ENCODE measurements at places on chromosomes 5 and 9.
A peak's percentile ranks its signal among the peaks of the same experiment; 100 is the strongest.

DNA sequence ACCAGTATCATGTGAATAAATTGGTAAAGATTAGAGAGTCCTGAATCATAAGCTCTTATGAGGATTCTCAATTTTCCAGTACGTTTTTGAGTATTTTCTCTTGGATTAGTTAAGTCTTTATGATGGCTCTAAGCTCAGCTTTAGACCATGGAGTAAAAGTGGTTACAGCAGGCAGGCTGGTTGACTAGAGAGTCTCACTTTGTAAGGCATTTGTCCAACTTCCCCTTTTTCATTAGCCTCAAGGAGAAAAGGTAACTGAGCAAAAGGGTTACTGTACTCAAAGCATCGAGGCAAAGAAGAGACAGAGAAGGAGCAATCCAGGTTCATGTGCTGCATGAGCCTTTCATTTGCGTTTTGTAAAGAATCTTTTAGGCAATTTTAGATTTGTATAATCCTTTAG is 8.5 kb downstream of the NOP16 start:
- DNase-seq: no peak

GRCh38 chr9:87610200-87611155 is 112.8 kb downstream of the DAPK1 start:
- DNase-seq: no peak

GRCh38 chr5:83428126-83428525 is 43.4 kb upstream of the VCAN start:
- DNase-seq: no peak

GRCh38 chr5:152439791-152440190 is 34.7 kb upstream of the NMUR2 start:
- no peak for DNase-seq

- DNase-seq: no peak
These were observed 79.4 kb upstream of the DIRAS2 start for GRCh38 chr9:90722071-90722470.

GRCh38 chr5:66440202-66440680 is 156.0 kb upstream of the MAST4 start:
- no peak for DNase-seq

DNA sequence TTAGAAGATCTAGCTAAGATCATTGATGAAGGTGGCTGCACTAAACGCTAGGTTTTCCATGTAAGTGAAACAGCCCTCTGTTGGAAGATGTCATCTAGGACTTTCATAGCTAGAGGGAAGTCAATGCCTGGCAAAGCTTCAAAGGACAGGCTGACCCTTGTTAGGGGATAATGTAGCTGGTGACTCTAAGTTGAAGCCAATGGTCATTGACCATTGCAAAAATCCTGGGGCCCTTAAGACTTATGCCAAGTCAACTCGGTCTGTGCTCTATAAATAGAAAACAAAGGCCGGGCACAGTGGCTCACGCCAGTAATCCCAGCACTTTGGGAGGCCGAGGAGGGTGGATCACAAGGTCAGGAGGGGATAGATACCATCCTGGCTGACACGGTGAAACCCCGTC is 26.6 kb upstream of the FIBCD1 start:
- DNase-seq: no peak

DNA sequence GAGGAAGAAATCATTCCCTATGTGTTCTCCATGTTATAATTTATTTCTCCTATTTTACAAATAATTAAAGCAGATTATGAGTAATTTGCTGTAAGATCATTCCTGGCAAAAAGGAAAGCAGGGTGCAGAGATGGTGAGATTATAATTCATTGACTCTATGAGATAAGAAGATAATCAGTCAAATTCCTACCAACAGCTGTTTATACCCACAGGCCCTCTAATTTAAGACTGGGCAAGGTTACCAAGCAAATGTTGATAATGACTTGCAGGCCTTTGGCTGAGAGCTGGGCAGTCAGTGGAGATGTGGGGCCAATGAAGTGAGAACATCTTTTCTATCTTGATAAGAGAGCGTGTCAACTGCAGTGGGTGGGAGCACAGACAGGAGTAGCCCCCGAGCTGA is 222.7 kb downstream of the ICE1 start:
- DNase-seq: peak; percentile 20

DNA sequence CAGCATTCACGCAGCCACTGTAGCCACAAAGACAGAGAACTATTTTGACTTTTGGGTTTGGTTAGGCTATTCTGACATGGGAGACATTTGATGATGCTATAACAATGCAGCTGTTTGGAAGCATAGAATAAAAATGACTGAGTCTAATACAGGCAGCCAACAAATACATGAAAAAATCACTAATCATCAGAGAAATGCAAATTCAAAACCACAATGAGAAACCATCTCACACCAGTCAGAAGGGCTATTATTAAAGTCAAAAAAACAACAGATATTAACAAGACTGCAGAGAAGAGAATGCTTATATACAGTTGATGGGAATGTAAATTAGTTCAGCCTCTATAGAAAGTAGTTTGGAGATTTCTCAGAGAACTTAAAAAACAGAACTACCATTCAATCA is 107.1 kb upstream of the POC5 start:
- DNase-seq: no peak

- DNase-seq: peak; percentile 8
These were observed 117.5 kb upstream of the BOD1 start for GRCh38 chr5:173733831-173734501.

GRCh38 chr5:124474528-124475215 is 271.8 kb downstream of the ZNF608 start:
- no peak for DNase-seq

DNA sequence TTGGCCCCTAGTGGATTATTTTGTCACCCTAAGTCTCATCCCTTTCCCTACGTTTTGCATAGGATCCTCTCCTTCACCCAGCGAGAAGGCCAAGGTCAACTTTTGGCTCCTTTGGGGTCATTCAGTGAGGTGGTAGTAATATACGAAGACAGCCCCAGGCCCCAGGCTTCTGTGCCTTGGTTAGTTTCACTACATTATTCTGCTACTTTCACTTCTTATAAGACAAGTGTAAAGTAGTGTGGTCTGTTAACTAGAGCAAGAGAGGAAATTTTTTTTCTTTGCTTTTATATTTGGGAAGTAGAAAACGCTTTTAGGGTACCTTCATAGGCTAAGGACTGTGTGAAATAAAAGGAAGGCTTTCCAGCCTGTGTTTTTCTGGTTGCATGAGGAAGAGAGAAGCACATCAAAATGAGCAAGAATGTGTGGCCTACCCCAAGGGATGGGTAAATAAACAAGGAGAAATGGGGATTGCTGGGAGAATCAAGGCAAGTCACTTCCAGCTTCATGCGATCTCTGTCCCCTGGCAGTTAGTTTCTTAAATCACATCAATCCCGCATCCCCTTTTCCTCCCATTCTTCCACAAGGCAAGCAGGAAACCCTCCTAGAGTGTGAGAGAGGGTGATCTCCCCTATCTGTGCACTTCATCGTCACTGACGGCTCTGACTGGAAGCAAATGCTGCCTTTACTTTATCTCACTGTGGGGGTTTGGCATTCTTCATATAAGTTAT is 677.0 kb upstream of the WWC1 start:
- DNase-seq: no peak

GRCh38 chr9:23747088-23748075 is 78.7 kb downstream of the ELAVL2 start:
- no peak for DNase-seq

GRCh38 chr5:61551637-61552313 is 219.7 kb downstream of the ZSWIM6 start:
- DNase-seq: no peak

GRCh38 chr5:141420855-141421488 is at the start of gene PCDHGA11:
Gene PCDHGA11, plus strand, starts transcription at chr5:141421051. Its CDS starts 177 bp downstream, at chr5:141421228.
- DNase-seq: no peak

DNA sequence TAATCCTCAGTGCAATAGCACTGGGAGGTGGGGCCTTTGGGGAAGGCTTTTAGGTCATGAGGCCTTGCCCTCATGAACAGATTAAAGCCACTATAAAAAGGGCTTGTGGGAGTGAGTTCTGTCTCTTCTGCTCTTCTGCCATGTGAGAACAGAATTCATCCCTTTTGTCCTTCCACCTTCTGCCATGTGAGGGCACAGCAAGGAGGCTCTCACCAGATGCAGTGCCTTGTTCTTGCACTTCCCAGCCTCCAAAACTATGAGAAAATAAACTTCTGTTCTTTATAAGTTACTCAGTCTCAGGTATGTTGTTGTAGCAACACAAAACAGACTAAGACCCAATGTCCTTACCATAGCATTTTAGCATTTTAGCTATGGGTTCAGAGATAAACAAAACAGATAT is 81.7 kb upstream of the CPLX2 start:
- peak; percentile 1 for DNase-seq

DNA sequence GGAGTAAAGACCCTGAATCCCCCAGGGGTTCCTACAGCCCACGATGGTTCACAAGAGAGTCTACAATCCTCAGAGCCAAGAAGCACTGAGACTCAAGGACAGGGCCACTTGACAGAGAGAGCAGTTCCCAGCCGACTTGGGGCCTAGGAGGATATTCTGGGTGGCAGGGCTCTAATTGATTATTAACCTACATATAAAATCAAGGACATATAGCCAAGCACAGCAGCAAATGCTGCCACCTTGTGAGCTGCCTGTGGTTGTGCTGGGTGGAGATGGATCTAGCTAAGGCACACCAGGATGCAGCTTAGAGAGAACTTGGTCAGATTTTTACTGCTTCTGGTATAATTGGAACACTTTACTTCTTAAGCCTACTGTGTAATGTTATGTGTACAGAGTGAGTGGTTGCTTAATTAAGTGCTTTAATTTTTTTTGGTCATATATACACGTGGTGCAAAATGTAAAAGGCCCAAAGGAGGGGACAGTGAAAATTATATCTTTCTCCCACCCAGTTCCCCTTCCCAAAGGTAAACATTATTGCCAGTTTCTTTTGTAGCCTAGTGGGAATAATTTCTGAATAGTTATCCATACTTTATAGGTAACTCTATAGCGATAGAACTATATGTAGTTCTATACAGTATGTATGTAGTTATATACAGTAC is 78.8 kb downstream of the F2RL2 start:
- no peak for DNase-seq

DNA sequence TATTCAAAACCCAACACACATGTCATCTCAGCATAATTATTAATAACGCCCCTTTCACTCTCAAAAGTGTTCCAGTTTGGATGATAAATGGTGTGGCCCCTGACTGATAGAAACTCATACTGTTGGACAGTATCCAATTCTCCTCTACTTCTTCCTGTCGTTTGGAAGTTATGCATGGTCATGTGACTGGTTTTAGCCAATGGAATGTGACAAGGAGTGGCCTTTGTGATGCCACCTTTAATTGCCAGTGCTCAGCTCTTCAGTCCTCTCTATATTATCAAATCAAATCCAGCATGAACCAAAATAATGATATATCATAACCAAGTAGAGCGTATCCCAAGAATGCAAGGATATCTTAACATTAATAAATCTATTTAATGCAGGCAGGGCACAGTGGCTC is 117.8 kb upstream of the SPIN1 start:
- DNase-seq: no peak

DNA sequence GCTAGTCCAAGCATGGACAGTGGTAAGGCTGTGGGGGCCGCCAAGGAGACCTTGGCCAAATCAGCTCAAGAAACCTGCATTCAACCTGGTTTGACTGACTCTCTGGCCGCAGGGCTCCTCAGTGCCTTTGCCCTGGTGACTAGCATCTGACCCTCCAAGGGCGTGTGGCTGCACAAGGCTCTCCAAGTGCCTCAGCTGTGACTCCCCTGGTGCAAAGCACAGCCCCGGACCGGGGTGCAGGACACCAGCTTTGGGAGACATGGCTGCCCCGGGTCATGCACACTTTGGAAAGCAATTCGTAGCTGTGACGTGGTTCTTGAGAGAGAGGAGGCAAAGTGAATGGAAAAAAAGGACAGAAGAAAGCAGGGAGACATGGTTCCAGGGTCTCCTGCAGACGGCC is 245.2 kb upstream of the IRX2 start:
- DNase-seq: no peak

DNA sequence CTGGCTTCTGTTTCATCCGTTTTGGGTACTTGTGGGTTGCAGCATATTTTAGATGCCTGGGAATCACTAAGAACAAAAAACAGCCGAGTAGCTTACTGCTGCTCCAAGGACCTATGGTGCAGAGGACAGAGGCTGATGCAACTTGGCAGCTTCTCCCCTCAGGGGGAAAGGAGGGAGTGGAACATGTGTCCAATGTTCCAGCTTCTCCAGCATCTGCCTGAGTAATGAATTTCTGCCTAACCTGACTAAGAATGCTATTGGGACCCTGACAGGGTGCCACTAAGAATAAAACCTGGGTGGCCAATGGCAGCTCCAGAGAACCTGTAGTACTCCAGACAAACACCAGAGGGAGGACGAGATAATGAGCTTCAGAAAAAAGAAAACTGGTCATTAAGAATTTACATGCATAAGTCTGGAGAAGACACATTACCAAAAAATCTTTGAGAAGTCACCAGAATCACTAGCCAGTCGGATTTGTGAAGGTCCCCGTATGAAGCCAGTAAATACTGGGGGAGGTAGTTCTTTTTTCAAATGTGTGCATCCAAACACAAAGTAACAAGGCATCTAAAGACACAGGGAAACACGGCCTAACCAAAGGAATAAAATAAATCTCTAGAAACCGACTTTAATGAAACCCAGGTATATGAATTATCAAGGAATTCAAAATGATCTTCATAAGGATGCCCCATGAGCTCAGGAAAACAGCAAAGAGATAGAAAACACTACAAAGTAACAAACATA is 293.5 kb downstream of the HINT1 start:
- DNase-seq: no peak

GRCh38 chr5:41181691-41182564 is 31.4 kb downstream of the C6 start:
- no peak for DNase-seq

DNA sequence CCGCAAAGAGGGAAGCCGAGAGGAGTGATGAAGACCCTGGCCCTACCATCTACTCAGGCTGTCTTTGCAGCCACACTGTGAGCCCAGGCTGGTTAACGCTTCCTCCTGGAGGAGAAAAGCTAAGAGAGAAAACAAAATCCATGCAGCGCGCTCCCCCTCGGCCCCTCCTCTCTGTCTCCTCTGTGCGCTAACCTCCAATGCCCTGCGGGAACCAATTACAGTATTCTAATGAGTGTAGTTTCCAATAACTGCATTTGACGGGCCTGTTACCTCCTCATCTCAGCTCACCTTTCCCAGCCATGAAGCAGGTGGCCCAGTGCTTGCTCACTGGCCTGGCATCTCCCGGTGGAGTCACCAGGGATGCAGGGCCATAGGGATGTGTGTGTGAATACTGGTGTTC is 565.5 kb downstream of the EBF1 start:
- peak; percentile 36 for DNase-seq

All from NCI-H526 (cell line).